ENCODE measurements at places on chromosomes 3 and 15.
A peak's percentile ranks its signal among the peaks of the same experiment; 100 is the strongest.

GRCh38 chr3:48929358-48930035 is 10.9 kb downstream of the ARIH2 start:
- DNase-seq, result no peak

DNA sequence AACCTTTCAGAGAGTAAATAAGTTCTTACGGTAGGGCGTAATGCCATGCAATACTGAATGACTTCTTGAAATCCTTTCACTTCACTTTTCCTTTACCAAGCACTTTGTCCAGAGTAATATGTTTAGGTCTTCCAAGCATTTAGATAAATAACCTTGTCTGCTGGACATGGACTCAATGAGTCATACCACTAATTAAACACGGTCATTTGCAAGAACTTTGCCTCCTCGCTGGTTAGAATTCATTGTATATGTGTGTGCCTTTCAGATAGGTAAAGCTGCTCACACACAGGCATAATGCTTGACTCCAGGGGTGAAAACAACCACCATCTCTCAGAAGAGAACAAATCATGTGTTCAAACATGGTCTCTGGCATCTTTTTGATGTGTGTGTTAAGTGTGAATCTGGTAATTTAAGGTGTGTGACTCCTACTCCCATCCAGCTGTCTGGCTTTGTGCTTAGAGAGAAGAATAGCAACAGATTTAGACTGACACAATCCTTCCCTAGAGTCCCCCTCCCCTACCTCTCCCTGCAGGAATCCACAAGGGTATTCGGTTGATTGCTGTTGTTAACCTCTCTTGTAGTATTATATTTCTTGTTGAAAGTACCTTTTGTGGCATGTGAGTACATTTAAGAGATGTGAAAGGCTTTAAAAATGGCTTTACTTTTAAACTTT is 419.0 kb downstream of the CNTN4 start:
- DNase-seq, result no peak

DNA sequence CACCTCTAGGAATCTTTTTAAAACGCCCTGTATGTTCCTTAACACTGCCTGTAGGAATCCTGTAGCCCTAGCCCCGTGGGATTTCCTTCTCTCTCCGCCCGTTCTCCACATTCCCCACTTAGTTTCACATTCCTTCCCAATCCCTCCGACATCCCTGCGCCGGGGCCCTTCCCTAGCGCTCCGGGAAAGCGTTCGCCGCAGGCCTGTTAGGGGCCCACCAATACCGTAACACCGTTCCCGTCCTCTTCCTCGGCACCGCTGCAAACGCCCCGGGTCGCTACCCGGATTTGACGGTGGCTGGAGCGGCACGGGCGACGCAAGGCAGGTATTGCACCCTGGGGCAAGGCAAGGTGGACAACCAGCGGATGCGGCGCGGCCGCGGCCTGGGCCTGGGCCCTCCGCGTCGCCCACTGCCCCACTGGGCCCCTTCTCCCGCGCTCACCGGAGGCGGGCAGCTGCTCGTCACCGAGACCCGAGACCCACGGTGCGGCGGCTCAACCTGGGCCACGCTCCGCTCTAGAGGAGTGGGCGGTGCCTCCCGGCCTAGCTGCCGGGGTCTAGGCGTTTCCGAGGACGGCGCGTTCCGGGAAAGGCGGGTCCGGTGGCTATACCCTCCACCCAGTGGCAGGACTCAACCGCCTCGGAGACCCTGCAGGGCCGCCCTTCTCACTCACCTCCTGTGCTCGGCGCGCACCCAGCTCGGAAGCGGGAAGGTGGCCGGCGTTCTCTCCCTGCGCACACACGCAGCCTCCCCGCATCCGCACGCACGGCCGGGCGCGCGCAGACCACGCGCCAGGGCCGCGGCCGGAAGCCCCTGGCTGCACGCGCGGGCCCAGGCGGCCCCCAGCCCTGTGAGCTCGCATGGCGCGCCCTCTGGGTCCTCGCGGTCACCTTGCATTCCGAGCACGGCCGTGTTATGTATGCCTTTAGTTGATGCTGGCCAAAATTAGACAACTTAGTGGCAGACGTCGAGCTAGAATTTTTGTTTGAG is at the start of gene B3GALNT1:
Gene B3GALNT1 (minus strand): TSS at position 789 of the 991 bp plus-strand sequence. CDS start 18,595 bp downstream, outside the sequence.
- peak; percentile 83 for DNase-seq

DNA sequence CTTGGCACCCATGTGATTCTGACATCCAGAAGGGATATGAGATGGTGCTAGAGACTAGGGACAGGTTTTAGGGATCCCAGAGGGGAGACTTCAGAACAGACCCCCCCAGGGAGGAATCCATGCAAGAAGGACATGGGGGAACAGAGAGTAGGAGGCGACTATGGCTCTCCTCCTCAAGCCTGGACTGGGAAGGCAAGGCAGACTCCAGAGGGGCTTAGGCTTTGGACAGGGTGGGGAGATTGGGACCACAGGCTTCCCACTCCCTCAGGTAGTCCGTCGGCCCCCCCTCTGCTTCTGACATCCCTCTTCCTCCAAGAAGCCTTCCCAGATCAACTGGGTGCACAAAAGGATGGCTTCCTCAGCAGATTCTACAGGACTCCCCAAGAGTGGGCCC is 3.0 kb upstream of the VIPR1 start:
- no peak for DNase-seq

GRCh38 chr3:150613709-150614480 is 10.8 kb downstream of the SELENOT start:
- no peak for DNase-seq

GRCh38 chr3:132953683-132954082 is 84.5 kb upstream of the TMEM108 start:
- no peak for DNase-seq

- DNase-seq, result no peak
These were observed 55.8 kb downstream of the SUMF1 start for GRCh38 chr3:4411236-4411635.

GRCh38 chr3:152615681-152616080 is 219.2 kb upstream of the P2RY1 start:
- DNase-seq, result no peak

- DNase-seq, result no peak
These were observed 270.7 kb upstream of the LRTM1 start for GRCh38 chr3:55198554-55198953.

All from right cardiac atrium (tissue), 5 donors.